GM10248 (cell line): ENCODE measurements at places on chromosomes 1 and 21.

GRCh38 chr1:53573522-53573921, 114.3 kb downstream of the DMRTB1 start:
- no peak for DNase-seq

DNA sequence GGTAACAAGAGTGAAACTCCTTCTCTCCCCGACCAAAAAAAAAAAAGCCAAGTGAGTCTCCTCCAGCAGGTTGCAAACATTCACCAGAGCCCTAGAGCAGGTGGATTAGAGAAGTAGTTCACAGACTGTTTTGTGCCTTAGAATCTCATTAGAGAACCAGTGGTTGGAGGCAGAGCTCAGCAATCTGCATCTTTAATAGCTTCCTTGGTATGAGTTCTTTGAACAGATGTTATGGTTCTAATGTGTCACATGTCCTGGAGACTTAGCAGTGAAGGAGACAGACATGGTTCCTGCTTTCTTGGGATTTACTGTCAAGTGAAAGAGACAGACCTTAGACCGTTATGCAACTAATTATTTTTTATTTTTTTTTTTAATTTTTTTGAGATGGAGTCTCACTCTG, 26.8 kb downstream of the SESN2 start:
- DNase-seq: no peak

DNA sequence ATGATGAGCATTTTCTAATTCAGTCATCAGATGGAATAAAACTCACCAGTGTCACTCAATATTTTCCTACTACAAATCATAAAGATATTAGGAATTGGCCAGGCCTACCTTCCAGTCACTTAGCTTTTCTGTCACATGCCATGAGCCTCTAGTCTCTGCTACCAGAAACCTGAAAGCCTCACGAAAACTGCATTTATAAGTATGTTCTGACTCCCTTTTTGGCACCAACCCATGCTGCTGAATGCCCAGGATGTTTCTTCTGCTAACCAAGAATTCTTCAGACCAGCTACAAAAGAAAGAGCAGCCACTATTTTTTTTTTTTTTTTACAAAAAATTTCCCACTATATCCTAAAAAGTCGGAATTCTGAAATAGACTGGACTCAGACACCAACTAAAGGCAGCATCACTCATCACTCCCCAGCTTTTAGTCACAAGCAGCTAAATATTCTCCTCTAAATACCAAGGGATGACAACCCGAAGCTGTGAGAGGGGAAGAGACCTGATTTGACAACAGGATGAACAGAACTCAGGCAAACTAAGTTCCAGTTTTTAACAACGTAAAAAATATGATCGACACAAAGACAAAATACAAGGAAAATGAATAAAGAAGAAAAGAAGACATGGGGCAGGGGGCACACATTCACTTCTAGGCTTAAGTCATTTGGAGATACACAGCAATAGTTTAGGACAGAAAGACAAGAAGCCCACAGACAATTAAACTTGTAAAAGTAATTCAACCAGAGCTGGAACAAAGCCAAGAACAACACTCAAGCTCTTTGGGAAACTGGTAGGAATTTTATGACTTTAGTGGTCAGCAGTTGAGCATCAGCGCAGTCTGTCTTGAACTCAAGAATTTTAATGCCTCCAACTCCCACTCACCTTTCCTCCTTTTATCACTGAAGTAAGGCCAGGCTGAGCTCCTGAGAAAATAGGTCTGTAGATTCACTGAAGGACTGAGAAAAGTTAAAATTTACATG, 1.7 kb downstream of the DCAF8 start:
- DNase-seq: no peak

DNA sequence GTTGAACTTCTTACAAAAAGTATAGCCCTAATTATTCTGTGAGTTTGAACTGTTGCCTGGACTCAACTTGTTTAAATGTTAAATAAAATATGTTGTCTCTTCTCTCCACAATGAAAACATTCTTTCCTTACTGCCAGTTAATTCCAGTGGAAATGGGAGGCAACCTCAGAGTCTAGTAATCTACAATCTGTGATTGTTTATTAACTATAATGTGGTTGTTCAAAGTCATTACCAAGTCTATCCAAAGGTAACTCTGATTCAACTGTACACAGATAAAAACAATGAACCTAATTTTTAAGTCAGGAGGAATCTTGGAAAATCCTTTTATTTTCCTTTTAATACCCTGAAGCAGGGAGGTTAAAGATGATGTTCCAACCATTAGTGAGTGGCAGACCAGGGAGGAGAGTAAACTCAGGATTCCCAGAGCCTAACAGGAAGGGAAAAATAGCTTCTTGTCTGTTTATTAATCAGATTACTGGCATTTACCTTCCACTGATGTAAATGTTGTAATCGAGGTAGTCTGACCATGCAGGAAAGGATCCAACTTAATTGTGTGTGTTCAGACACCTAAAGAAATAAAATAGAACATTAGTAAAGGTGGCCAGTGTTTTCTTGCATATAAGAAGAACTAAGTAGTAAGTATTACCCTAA, 57.1 kb upstream of the TBX15 start:
- DNase-seq: no peak

DNA sequence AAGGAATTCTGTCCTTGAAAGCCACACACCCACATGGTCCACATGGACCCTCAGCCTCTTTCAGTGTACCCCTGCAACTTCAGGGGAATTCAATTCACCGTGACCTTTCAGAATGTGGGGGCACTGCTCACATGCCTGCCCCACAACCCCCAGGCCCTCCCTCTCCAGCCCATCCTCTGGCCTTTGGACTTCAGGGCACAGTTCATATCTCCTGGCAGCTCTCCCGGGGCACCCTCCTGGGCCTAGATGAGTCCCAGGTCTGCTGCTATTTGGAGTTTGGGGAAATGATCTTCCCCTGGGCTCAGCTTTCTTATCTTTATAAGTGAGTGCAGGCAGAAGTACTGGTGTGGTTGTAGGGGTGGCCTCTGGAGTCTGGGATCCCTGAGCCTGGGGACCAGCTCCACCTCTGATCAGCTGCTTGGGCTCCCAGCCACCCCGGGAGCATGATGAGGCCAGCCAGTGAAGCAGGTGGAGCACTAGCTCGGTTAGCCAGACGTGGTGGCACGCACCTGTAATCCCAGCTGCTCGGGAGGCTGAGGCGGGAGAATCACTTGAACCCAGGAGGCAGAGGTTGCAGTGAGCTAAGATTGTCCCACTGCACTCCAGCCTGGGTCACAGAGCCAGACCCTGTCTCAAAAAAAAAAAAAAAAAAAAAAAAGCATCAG, 15.8 kb downstream of the C1orf167 start:
- DNase-seq: no peak

DNA sequence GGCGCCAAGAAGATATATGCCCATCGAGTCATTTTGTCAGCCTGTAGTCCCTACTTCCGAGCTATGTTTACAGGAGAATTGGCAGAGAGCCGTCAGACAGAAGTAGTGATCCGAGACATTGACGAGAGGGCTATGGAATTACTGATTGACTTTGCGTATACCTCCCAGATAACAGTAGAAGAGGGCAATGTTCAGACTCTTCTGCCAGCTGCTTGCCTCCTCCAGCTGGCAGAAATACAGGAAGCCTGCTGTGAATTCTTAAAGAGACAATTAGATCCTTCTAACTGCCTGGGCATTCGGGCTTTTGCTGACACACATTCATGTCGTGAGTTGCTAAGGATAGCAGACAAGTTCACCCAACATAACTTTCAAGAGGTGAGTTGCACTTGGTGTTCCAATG, 19.1 kb downstream of the KLHL20 start:
- DNase-seq: no peak

- no peak for DNase-seq
These were observed 81.5 kb upstream of the MROH9 start for GRCh38 chr1:170853867-170854266.

DNA sequence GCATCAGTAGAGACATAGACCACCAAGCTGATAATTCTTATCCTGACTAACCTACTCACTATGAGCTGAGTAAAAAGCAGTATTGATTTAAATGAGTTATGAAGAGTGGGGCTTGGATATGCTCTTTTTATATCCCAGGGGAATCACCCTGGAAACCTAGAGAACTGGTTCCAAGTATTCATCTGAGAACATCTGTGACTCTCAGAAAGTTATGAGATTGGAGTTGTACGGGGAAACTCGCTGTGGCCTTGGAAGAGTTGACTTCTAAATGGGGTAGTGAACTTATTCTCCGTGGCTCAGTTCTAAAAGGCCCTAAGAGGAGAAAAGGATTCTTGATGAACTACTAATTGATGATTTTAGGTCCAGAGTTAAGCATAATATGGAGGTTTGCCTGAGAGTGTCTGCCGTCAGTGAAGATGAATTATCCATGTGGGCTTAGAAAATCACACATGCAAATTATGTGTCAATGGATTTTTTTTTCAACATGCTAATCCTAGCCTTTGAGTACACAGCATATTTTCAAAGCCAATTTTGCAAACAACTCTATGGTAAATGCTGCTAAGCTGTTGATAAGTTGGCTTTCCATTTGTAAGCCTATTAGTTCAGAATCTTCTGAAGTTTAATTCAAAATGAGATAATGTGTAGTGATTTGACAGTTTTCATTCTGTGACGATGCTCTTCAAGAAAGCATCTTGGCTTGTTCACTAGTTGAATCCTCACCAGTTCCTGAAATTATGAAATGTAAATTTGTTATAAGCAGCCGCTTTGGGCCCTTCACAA, 122.7 kb downstream of the FGGY start:
- DNase-seq: no peak
